ENCODE measurements at places on chromosomes 1 and 21. TPM values are rescaled to one million over a fixed set of nuclear protein-coding genes. Genes with fewer than 3 reads are reported as not detected.

The ESPN gene
- total RNA-seq, result 4.9 TPM

The BMP8B gene
- total RNA-seq, result 5.2 TPM

- peaks cover 31% of the 10 kb centered on the region for H3K4me1 ChIP-seq
- no peak overlapping the region for H3K4me3 ChIP-seq
Measured at GRCh38 chr1:38138498-38139233, 92.1 kb upstream of the POU3F1 start.

DNA sequence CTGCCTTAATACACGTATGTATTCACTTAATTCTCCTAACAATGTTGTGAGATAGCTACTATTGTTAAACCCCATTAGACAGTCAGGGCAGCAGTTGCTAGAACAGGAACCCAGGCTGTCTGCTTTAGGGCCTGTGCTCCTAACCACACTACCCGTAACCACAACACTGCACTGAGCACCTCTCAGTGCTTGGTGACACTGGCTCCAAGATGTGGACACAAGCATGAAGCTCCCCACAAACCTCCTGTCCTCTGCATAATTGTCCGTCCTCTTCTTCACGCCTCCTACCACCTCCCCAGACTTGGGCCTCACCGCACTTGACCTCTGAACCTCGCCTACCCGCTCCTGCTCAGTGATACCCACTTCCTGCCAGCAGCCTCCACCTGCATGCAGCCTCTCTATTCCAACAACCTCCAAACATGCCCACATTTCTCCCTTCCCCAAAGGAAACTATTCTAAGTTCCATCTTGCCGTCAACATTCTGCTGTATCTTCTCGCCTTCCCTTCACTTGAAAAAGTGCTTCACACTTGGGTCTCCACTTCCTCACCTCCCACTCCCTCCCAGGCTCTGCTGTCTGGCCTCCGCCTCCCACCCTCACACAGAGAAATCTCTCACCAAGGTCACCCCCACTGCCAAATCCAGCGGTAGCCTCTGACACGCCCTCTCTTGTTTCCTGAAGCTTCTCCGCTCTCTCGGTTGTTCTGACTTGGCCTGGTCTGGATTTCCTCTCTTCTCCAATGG is 14.6 kb upstream of the AHDC1 start:
- H3K4me1 ChIP-seq, result peaks cover 44% of the 10 kb centered on the region
- no peak overlapping the region for H3K4me3 ChIP-seq
- no peak overlapping the region for H3K27ac ChIP-seq
- H3K27me3 ChIP-seq, result no peaks in the 10 kb centered on the region
- no peaks in the 10 kb centered on the region for H3K36me3 ChIP-seq
- DNase-seq, result no peak

- no peak for DNase-seq
- no peak overlapping the region for H3K27ac ChIP-seq
- H3K27me3 ChIP-seq, result peaks cover 5% of the 10 kb centered on the region
- no peaks in the 10 kb centered on the region for H3K36me3 ChIP-seq
- no peaks in the 10 kb centered on the region for H3K4me1 ChIP-seq
Measured at GRCh38 chr1:94117259-94117851, 3.6 kb downstream of the ABCA4 start.

DNA sequence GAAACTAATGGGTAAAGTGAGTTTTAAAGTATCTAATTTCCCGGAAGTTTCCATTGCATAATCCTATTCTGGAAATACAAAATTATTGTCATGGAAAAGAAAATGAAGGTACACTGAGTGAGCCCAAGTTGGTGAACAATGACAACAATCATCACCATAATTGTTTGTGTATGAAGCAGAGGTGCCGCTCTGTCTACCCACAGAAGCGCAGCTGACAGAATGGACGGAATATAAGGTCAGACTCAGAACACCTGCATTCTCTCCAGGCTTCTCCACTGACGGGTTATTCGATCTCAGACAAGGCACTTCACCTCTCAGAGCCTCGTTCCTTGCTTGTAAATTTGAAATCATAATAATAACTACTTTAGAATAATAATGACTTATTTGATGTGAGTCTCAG is 99.1 kb upstream of the NGF start:
- H3K27ac ChIP-seq, result no peak overlapping the region
- no peaks in the 10 kb centered on the region for H3K36me3 ChIP-seq
- no peaks in the 10 kb centered on the region for H3K4me1 ChIP-seq
- H3K4me3 ChIP-seq, result no peak overlapping the region
- no peak for DNase-seq
- no peaks in the 10 kb centered on the region for H3K27me3 ChIP-seq

DNA sequence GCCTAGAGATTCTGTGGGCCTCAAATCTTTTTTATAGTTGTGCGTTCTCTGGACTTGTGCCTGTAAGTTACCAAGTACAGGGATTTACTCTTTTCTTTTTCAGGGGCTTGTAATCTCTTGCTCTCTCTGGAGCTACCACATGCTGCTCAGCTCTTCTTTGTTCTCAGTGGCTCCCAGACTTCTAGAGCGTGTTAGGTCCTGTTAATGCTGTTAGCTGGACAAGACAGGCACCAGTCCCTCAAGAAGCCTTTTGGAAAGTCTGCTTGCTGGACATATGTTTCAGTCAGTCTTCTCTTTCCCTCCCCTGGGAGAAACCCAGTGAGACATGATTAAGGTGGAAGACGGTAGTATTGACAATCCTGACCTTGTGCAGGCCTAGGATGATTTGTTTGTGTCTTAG is 29.4 kb downstream of the KCNK2 start:
- H3K27me3 ChIP-seq, result no peaks in the 10 kb centered on the region
- no peak overlapping the region for H3K27ac ChIP-seq
- peaks cover 13% of the 10 kb centered on the region for H3K4me1 ChIP-seq

- DNase-seq, result peak; percentile 69
- no peak overlapping the region for H3K27ac ChIP-seq
- H3K4me3 ChIP-seq, result no peak overlapping the region
- H3K27me3 ChIP-seq, result no peaks in the 10 kb centered on the region
Measured at GRCh38 chr1:15272009-15272781, 25.2 kb downstream of the FHAD1 start.

GRCh38 chr1:100710906-100711682 is 8.4 kb upstream of the VCAM1 start:
- no peaks in the 10 kb centered on the region for H3K4me1 ChIP-seq
- no peak overlapping the region for H3K4me3 ChIP-seq
- H3K27me3 ChIP-seq, result no peaks in the 10 kb centered on the region
- DNase-seq, result no peak
- H3K27ac ChIP-seq, result no peak overlapping the region
- no peaks in the 10 kb centered on the region for H3K36me3 ChIP-seq

- H3K4me3 ChIP-seq, result no peak overlapping the region
- H3K36me3 ChIP-seq, result no peaks in the 10 kb centered on the region
- H3K27me3 ChIP-seq, result no peaks in the 10 kb centered on the region
- H3K4me1 ChIP-seq, result no peaks in the 10 kb centered on the region
- no peak overlapping the region for H3K27ac ChIP-seq
Measured at GRCh38 chr1:78322928-78323680, 167.7 kb upstream of the PTGFR start.

DNA sequence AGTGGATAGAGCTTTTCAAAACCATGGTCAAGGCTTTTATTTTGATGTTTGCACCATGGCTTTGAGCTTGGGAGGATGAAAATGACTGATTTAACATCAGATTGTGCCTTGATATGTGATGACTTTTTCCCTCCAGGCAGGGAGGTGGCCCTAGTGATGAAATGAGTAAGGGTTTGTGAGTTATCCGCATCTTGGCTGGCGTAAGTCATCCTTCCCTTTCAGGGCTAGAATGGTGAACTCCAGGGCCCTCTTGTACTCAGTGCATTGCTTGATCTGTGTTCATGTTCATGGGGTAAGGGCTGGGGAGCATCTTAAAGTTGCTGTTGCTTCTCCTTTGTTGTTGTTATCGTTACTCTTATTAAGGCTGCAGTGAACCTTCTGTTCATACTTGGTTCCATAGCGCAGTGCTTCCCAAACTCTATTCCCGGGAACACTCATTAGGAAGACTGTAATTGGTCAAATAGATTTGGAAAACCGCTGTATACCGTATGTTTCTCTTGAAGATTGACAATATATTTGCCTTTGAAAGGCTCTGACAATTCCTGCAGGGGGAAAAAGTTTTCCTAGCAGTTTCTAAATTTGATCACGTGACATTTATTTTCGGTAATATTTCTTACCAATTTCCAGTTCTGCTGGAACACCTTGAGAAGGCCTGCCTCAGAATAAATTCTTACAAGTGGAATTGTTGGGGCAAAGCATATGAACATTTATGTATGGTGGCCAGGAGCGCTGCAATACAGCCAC is 23.1 kb downstream of the GPR137B start:
- H3K27me3 ChIP-seq, result no peaks in the 10 kb centered on the region
- H3K4me1 ChIP-seq, result peaks cover 9% of the 10 kb centered on the region
- DNase-seq, result no peak
- H3K27ac ChIP-seq, result no peak overlapping the region
- no peaks in the 10 kb centered on the region for H3K36me3 ChIP-seq

DNA sequence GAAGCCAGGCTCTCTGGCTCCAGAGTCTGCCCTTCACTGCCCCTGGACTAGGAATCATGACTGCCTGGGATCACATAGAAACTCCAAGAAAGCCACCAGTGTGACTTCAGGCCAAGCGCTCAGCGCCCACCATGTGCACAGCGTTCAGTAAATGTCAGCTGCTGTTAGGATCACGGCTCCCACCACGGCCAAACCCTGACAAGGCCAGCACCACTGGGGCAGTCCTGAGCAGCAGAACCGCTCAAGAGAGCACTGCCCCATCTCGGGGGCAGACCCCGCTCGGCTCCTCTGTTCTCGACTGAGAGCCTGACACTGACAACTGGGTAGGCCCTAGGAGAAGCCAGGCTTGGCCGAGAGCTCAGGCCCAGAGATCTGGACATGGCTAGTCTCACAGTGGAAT is 10.0 kb downstream of the CAPZB start:
- H3K4me1 ChIP-seq, result peaks cover 96% of the 10 kb centered on the region
- H3K27ac ChIP-seq, result peak overlapping the region; percentile 79
- peaks cover 17% of the 10 kb centered on the region for H3K36me3 ChIP-seq
- H3K27me3 ChIP-seq, result no peaks in the 10 kb centered on the region
- H3K4me3 ChIP-seq, result no peak overlapping the region

DNA sequence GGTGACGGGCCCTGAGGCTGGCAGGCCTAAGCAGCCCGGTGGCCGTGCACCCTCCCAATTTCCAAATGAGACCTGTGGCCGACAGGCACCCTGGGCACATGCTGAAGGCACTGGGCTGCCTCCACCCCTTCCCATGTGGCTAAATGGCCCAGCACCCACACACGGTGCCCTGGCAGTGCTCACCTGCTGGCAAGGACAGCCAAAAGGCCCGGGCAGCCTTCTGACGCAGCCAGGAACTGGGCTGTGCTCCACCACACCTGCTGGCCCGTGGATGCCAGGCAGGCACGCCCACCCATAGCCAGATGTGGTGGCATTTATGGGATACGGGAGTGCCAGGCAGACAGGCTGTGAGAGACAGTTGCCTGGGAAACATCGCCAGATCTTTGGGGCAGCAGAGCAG is 4.0 kb upstream of the FAAP20 start:
- no peaks in the 10 kb centered on the region for H3K36me3 ChIP-seq
- peak overlapping the region; percentile 50 for H3K4me3 ChIP-seq
- H3K27ac ChIP-seq, result peak overlapping the region; percentile 93
- no peaks in the 10 kb centered on the region for H3K27me3 ChIP-seq

DNA sequence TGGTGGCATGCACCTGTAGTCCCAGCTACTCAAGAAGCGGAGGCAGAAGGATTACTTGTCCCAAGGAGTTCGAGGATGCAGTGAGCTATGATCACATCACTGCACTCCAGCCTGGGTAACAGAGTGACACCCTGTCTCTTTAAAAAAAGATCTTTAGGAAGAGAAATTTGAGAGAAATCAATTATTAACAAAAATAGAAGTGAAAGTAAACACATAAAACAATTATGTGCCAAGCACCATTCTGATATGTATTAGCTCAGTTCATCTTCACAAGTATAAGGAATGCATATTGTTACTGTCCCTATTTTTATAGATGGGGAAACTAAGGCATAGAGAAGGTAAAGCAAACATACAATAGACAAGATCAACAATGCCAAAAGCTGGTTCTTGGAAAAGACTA is 48.1 kb downstream of the MATN1 start:
- H3K27ac ChIP-seq, result no peak overlapping the region
- no peaks in the 10 kb centered on the region for H3K27me3 ChIP-seq
- H3K4me1 ChIP-seq, result no peaks in the 10 kb centered on the region
- no peak overlapping the region for H3K4me3 ChIP-seq
- no peaks in the 10 kb centered on the region for H3K36me3 ChIP-seq
- no peak for DNase-seq

DNA sequence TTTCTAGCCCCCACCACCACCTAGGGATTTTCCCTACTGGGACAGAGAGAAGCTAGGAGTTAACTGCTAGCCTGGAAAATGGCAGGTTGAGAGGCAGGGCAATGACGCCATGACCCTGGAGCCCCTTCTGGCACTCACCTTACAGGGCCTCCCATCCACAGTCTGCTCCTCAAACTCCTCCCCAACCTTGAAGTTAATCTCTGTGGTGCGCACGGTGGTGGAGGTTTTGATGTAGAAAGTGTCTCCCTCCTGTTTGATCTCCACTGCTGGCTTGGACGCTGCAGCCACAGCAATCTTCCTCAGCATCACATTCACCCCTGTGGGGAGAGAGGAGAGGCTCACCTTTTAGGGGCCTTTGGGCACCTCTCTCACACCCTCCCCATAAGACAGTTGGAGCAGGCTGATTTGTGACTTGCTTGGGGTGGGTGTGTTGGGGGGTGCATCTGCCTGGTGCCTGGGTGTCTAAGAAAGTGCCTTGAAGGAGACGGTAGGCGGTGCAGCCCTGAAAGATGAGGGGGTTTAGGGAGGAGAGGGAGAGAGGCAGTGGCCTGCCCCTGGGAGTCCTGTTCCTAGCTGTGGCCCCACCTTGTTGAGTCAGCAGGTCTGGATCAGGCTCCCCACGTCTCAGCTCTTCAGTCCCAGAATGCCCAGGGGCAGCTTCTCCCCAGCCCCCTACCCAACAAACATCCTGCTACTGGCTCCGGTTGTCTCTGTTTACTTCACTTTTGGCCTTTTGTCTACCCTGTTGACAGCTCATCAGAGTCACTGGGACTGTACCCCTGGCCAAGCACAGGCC is 4.4 kb downstream of the CRABP2 start:
- H3K4me1 ChIP-seq, result peaks cover 30% of the 10 kb centered on the region
- H3K27me3 ChIP-seq, result no peaks in the 10 kb centered on the region
- DNase-seq, result no peak
- H3K36me3 ChIP-seq, result no peaks in the 10 kb centered on the region
- H3K27ac ChIP-seq, result no peak overlapping the region

GRCh38 chr1:204673909-204674649 is 11.5 kb downstream of the LRRN2 start:
- no peak overlapping the region for H3K27ac ChIP-seq
- no peaks in the 10 kb centered on the region for H3K36me3 ChIP-seq
- no peak for DNase-seq
- H3K4me3 ChIP-seq, result no peak overlapping the region
- peaks cover 2% of the 10 kb centered on the region for H3K27me3 ChIP-seq

DNA sequence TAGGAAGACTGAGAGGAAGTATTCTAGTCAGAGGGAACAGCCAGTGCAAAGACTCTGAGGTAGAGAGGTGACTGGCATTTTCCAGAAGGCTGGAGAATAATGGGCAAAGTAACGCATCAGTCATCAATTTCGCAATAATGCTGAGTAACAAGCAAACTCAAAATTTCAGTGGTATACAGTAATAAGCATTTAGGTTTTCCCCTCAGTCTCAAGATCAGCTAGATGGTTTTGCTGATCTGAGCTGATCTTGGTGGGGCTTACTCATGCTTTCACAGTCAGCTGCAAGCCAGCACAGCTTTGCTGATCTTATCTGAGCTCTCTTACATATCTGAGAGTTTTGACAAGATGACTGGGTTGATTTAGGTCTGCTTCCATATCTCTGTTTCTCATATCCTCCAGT is 108.7 kb downstream of the TSEN15 start:
- H3K27me3 ChIP-seq, result no peaks in the 10 kb centered on the region
- no peak overlapping the region for H3K4me3 ChIP-seq
- no peak overlapping the region for H3K27ac ChIP-seq
- no peaks in the 10 kb centered on the region for H3K36me3 ChIP-seq
- no peak for DNase-seq
- H3K4me1 ChIP-seq, result no peaks in the 10 kb centered on the region
